ENCODE measurements at places on chromosomes 5 and 9. TPM values are rescaled to one million over a fixed set of nuclear protein-coding genes. Genes with fewer than 3 reads are reported as not detected.
A peak's percentile ranks its signal among the peaks of the same experiment; 100 is the strongest.

DNA sequence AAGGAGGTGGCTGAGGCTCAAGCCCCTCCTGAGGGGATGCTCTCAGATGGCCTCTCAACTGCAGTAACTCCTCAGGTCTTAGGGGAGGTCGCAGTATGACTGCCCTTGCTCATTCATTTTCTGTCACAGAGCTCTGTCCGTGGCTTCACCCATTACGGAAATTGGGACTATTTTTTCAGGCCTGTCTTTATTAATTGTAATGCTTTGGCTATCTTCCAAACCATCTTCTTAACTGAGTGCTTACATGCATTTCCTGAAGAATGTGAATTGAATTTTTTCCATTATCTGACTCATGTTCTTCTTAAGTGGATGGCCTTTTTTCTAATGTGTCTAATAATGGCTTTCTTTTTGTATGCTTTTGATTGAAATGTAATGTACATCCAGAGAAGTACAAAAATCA lies 36.4 kb upstream of the SV2C start:
- DNase-seq, result peak; percentile 3

DNA sequence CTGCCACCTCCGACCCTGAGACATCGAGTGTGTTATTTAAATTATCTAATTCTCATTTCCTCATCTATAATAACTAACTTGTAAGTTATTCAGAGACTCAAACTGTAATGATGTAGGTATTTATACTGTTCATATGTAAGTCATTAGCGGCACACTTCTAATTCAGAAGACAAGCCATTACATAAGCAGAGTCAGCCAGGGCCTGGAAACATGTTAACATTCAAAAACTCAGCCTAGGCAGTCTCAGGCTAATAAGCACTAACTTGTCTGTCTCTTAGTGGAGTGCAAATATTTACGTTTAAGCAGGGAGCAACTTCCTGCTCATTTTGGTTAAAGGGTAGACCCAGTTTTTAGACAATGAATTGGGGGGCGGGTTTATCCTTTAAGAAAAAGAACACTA lies 598.4 kb downstream of the ACTL7B start:
- DNase-seq, result no peak

- no peak for DNase-seq
Observed at GRCh38 chr5:61394078-61394704, 62.1 kb downstream of the ZSWIM6 start.

- no peak for DNase-seq
Observed at GRCh38 chr9:136088481-136088938, 6.6 kb downstream of the NACC2 start.

DNA sequence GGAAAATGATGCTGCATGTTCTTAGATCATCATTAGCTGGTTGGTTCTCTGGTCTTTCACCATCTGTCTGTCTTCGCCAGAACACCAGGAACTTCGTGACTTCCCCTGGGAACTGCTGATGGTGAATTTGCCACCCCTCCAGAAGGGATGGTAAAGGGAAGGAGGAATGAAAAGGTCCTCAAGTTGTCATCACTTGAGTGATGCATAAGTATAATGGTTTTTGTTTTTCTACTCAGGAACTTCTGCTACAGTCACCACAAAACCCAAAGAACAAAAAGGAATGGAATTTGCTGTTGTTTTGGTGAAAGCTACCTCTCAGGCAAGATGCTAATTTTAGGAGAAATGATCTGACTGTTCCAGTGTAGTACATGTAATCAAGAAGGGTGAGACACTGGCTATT lies 328.4 kb downstream of the ARHGEF28 start:
- DNase-seq, result no peak

DNA sequence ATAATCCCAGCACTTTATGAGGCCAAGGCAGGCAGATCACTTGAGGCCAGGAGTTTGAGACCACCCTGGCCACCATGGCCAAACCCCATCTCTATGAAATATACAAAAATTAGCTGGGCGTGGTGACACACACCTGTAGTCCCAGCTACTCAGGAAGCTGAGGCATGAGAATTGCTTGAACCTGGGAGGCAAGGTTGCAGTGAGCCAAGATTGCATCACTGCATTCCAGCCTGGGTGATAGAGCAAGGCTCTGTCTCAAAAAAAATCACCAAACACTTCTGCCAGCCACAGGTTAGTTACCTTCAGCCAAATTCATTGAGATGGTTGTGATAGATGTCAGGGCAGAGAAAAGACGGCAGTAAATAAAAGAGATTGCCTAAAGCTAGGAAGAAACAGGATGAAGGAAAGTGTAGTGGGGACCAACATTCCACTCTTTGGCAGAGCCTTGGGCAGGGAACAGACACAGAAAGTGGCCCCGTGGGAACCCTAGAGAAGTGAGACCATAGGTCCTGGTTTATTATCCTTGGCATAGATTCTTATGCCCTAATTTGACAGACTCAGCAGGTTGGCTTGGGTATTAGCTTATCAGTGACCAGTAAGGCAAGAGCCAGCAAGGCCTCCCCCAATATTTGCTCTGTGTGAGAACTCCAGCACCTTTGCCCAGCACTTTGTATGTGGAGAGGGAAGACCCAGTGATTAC lies 5.5 kb upstream of the CEP120 start:
- DNase-seq, result no peak

GRCh38 chr9:78158286-78158685 lies 77.6 kb upstream of the CEP78 start:
- no peak for DNase-seq

DNA sequence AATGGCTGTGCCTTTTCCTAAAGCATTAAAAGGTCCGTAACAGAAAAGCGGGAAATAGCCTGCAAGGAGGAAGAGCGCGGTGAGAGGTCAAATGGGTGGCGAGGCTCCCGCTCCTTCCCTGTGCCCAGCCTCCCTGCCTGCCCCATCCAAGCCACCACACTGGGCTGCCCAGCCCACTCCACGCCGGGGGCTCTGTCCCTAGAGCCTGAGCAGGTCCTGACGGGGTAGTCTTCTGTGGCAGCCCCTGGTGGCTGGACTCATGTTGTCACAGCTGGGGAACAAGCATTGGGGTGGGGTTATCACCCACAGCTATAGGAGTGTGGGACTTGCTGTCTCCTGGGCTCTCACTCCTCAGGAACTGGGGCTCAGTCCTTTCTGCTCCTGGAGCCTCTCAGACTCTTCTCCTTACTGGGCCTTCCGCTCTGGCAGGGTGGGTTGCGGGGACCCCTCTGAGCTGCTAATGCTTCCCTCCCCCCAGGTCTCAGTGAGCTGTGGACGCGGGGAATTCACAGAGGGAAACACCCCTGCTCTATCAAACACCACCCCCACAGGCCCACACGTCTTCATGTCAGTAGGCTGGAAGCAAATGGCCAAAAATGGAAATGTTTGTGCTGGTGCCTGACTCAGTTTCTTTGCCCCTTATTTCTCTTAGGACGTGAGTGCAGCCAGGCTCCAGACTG lies 152.4 kb upstream of the PHYKPL start:
- DNase-seq, result no peak

- no peak for DNase-seq
Observed at GRCh38 chr5:96924016-96924443, 11.8 kb upstream of the LNPEP start.

DNA sequence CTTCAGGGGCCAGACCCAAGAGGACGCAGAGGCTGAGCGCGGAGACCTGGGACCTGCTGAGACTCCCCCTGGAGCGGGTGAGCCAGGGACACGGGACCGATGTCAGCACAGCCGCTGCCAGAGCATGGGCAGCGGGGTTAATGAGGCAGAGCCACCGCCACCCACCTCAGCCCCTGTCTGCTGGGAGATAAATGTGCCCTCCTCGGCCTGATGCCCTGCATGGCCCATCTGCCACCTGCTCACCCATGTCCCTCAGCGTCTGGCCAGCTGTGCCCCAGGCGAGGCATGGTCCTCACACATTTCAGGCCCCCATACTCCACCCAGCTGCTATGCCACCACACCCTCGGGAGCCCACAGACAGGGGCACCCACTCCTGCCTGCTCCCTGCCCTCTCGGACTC lies 14.9 kb downstream of the DNLZ start:
- no peak for DNase-seq

GRCh38 chr5:160297004-160297403 lies 15.4 kb downstream of the CCNJL start:
- DNase-seq, result no peak

DNA sequence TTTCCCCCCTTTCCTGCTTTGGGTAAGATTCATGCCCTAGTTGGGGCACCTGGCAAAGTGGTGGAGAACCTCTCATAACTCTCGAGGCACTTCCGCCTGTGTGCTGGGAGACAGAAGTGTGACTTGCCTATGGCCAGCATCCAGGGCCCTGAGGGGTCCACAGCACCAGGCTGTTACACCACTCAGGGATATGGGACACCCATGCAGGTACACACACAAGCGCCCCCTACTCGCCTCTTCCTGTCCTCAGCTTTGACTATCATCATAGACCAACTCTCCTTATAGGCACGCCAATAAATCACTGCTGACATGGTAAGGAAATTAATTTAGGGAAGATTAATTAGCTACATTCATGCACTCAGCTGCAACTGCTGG lies 45.4 kb downstream of the SHB start:
- no peak for DNase-seq

- DNase-seq, result no peak
Observed at GRCh38 chr9:77980622-77981021, 51.0 kb downstream of the GNAQ start.

Gene TNFSF15
- 5.9 TPM for polyA plus RNA-seq

Gene ADAMTSL2
- 1.6 TPM for polyA plus RNA-seq

Gene FBXO38
- 46.3 TPM for polyA plus RNA-seq

Gene ZNF300
- polyA plus RNA-seq, result 37.5 TPM

Gene IRX1
- polyA plus RNA-seq, result 36.5 TPM

Gene RASGRF2
- polyA plus RNA-seq, result 2.5 TPM

Gene SOHLH1
- polyA plus RNA-seq, result not detected

Gene C5orf46
- polyA plus RNA-seq, result not detected

Gene IFNB1
- polyA plus RNA-seq, result not detected

Gene ATG10
- polyA plus RNA-seq, result 10.8 TPM
